ENCODE measurements at places on chromosomes 3 and 15.

- no peak for DNase-seq
Measured at GRCh38 chr15:26697913-26698312, 75.0 kb downstream of the GABRB3 start.

GRCh38 chr15:67690936-67691335 lies 134.4 kb upstream of the SKOR1 start:
- no peak for DNase-seq

DNA sequence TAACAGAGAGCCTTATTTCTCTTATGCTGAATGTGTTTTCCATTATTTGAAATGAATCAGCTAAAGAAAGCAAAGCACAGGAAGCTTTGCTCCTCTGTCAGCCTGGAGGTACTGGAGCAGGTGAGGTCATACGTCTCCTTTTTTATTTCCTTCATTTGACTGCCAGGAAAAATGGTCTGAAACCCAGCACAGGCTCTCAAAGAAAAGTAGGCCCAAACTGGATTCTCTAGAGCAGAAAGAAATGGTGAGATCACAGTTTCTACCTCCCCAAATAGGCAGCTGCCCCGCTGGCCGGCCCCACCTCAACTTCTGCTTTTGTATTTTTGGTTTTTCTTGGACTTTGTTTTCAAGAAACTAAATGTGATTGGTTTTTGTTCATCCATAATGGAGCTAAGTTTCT lies 95.1 kb downstream of the RPL39L start:
- no peak for DNase-seq

- no peak for DNase-seq
Measured at GRCh38 chr3:181176601-181177000, 187.1 kb upstream of the DNAJC19 start.

GRCh38 chr3:30355622-30356021 lies 250.8 kb upstream of the TGFBR2 start:
- DNase-seq: no peak

DNA sequence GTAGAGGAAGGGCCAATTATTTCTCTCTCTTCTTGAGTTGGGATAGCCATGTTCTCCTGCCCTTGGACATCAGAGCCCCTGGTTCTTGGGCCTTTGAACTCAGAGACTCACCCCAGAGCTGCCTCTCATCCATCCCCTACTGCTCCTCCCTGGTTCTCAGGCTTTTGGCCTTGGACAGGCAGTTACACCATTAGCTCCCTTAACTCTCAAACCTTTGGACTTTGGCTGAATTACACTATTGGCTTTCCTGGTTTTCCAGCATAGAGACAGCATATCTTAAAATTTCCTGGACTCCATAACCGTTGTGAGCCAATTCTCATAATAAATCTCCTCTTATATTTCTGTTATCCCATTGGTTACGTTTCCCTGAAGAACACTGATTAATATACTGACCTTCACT lies 63.7 kb upstream of the CHL1 start:
- no peak for DNase-seq

DNA sequence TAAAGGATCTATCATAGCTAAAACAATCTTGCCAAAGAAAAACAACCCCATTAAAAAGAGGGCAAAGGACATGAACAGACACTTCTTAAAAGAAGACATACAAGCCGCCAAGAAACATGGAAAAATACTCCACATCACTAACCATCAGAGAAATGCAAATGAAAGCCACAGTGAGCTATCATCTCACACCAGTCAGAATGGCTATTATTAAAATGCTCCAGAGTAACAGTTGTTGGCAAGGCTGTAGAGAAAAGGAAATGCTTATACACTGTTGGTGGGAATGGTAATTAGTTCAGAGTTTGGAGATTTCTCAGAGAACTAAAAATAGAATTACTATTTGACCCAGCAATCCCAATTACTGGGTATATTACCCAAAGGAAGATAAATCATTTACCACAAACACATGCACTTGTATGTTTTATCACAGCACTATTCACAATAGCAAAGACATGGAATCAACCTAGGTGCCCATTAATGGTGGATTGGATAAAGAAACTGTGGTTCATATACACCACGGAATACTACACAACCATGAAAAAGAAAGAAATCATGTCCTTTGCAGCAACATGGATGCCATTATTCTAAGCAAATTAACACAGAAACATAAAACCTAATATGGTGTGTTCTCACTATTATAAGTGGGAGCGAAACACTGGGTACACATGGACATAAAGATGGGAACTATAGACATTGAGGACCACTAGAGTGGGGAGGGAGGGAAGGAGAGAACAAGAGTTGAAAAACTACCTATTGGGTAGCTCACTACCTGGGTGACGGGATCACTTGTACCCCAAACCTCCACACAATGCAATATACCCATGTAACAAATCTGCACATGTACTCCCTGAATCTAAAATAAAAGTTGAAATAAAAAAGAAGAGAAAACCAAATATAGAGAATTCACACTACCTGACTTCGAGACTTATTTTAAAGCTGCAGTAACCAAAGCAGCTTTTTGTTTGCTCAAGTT lies 32.6 kb downstream of the ITGA11 start:
- DNase-seq: no peak

GRCh38 chr3:51538115-51538458 lies 432 bp upstream of the RAD54L2 start:
- DNase-seq: no peak

- no peak for DNase-seq
Measured at GRCh38 chr3:115626721-115627120, 3.4 kb downstream of the GAP43 start.

DNA sequence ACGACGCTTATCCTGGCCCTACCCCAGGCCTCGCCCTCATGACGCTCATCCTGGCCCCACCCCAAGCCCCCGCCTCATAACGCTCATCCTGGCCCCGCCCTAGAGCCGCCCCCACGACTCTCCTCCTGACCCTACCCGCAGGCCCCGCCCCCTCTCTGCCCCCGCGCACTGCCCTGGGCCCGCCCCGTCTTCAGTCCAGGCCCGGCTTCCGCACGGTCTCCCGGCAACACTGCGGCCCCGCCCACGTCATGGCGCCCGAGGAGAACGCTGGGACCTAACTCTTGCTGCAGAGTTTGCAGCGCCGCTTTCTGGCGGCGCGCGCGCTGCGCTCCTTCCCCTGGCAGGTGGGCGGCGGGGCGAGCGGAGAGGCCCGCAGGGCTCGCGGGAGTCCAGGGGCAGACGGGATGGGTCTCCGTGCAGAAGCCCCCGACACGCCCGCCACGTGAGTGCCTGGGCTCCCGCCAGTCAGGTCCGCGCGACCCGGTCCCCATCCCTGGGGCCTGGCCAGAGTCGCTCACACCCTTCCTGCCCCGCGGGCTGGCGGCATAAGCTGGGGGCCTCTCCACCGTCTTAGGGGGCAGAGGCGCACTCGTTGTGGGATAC lies 52.5 kb upstream of the ROPN1B start:
- peak; percentile 43 for DNase-seq

- DNase-seq: no peak
Measured at GRCh38 chr3:196821806-196822355, 45.8 kb upstream of the SENP5 start.

DNA sequence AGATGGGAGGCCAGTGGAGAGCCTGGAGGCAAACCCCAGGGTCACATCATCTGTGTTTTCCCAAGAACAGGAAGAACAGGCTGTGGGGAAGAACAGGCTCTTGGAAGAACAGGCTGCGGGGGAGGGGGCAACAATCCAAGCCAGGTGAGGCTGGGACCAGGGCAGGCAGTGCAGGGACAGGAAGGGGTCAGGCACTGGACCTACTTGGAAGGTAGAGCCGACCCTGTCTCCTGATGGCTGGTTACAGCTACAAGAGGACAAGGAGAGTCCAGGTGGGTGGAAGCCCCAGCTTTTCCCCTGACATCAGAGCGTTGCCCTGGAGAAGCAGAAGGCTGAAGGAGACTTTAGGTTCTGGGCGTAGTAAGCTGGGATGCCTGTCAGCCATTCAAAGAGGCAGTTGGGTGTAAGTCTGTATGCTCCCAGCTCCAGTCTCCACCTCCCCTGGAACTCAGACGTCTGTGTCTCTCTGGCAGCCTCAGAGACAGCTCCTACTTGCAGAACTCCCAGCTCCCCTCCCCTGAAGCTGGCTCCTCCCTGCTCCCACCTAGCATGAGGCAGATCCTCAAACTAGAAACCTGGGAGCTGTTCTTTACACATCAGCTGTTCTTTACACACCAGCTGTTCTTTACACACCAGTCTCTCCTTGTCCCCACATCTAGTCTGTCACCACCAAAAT lies 130.9 kb downstream of the DNAJB8 start:
- DNase-seq: no peak

- DNase-seq: no peak
Measured at GRCh38 chr3:178056868-178057267, 479.4 kb upstream of the KCNMB2 start.

GRCh38 chr3:2978977-2979732 lies 131.0 kb downstream of the IL5RA start:
- DNase-seq: no peak
